ENCODE measurements at places on chromosomes 1 and 21. TPM values are rescaled to one million over a fixed set of nuclear protein-coding genes. Genes with fewer than 3 reads are reported as not detected.

GJB5 gene
- 0.55 TPM for total RNA-seq

GRCh38 chr1:58921342-58921741, 137.5 kb upstream of the JUN start:
- peaks cover 2% of the 10 kb centered on the region for H3K27me3 ChIP-seq
- no peak overlapping the region for H3K27ac ChIP-seq
- H3K36me3 ChIP-seq: no peaks in the 10 kb centered on the region
- H3K4me3 ChIP-seq: no peak overlapping the region
- DNase-seq: no peak

GRCh38 chr1:66298464-66298863, 235.5 kb upstream of the SGIP1 start:
- no peak for DNase-seq
- H3K27me3 ChIP-seq: no peaks in the 10 kb centered on the region
- no peaks in the 10 kb centered on the region for H3K4me1 ChIP-seq

DNA sequence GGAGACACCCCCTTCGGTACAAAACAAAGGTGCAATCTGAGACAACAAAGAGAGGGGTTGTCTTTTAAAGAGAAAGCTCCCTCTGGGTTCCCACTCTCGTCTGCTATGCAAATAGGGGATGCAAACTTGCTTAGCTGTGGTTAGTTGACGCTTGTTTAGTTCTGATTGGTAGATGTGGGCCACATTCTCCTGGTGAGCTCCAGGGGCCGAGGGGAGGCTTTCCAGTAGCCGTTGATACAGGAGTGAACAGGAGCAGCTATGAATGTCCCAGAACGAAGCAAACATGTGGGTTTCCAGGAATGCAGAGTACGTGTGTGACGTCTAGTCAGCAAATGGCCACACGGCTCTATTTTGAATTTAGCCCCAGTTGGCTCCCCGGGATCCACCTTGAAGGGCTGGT, 14.7 kb downstream of the TFF2 start:
- H3K27me3 ChIP-seq: peaks cover 12% of the 10 kb centered on the region
- H3K4me1 ChIP-seq: peaks cover 38% of the 10 kb centered on the region
- peak overlapping the region; percentile 45 for H3K4me3 ChIP-seq
- H3K36me3 ChIP-seq: peaks cover 18% of the 10 kb centered on the region
- H3K27ac ChIP-seq: peak overlapping the region; percentile 97
- peak; percentile 58 for DNase-seq

MPL gene
- 0.15 TPM for total RNA-seq

All from WTC11 (cell line).